ENCODE measurements at places on chromosomes 3 and 15.

DNA sequence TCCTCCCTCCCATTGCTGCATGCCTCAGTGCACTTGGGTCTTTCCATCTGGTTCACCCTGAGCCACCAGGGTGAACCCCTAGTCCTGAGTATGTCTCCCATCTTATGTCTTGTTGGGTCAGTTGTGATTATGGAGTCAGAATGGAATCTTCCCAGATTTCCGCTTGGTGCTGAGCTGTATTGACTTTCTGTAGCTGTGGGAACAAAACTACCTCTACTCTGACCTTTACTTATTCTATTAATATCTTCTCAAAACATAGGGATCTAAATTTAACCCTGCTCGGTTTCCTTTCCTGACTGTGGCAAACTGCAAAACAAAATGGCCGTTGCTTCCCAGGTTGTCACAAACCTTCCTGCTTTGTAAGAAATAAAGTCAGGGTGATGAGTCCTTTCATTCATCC is 295.8 kb upstream of the LYSMD4 start:
- no peak for DNase-seq

GRCh38 chr15:79004336-79004735 is 59.5 kb upstream of the CTSH start:
- no peak for DNase-seq

DNA sequence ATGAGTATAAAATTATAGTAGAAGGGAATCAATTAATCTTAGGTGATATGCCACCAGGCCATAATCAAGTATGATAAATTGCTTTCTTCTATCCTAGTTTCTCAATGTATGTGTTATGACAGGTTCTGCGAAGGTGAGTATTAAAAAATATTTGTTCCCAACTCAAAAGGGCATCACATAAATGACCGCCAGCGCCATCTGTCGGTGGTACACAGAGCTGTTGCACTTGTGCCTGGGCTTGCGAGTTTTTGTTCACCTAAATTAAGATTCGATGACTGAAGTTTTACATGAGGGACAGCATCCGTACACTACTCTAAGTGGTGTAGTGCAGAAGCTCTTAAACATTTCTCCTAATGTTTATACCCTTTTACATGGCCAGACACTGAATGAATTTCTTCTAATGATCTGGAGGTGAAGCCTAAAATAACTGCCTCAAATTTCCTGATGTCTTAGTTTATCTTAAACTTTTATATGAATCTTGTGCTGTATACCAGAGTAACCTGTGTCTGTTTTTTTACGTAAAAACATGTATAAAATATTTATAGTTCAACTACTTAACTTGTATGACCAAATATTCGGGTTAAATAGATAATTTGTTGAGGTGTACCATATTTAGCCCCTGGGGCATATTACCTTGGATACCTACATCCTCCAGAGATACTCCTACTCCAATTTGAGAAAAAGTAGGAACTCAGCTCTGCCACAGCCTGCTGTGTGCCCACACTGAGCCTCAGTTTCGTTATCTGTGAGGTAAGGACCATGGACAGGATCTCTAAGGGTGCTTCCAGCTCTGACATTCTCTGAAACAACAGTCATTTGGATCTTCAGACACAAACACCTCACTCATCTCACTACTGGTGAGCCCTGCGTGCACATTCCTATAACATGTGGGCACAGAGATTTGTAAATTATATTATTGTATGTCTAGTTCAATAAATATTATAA is 365.6 kb downstream of the MAGI1 start:
- peak; percentile 1 for DNase-seq

- no peak for DNase-seq
Observed at GRCh38 chr15:70519616-70520015, 243.7 kb downstream of the UACA start.

DNA sequence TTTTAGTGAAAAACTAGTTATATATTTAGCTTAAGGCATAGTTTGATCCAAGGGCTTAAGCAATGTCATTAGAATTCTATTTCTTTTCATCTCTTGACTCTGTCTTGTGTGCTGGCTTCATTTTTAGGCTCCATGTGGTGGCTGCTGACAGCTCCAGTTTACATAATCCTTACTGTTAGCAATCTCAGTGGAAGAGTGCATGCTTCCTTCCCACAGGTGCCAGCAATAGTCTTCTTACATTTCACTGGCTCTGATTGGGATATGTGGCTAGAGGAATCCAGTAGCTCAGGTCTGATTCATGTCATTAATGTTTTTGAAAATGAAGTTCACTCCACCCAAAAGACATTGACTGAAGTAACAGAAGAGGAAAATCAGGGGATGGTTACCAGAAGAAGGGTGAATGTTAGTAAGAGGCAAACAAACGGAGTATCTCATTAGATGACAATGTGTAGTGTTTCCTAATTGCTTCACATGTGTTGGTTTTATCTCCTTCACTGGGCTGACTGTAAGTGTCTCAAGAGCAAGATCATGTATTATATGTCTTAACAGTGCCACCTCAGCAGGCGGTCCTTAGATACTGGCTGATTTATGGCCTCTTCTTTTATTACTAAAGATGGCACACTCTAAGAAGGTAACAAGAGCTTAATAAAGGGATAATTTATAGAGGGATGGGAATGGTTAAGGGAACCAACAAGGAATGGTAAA is 25.6 kb upstream of the TCF12 start:
- DNase-seq: peak; percentile 87

DNA sequence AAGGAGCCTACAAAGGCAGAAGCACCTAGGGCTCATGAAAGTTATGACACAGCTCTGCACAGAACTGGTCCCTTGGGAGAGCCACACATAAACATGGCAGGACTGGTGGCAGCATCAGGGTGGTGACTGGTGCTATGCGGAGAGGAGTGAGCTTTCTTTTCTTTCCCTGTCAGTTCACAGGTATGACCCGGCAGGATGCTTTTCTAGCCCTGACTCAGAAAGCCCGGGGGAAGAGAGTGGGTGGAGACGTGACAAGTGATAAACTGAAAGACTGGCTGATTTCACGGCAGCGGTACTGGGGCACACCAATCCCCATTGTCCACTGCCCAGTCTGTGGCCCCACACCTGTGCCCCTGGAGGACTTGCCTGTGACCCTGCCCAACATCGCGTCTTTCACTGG is 103.0 kb downstream of the LARS2 start:
- DNase-seq: no peak

- no peak for DNase-seq
Observed at GRCh38 chr3:125022206-125022605, 33.6 kb downstream of the HEG1 start.

- no peak for DNase-seq
Observed at GRCh38 chr3:31936420-31937060, 44.5 kb downstream of the OSBPL10 start.
